Gastrocnemius medialis (tissue), 4 donors: ENCODE measurements at places on chromosomes 16 and 17.
A peak's percentile ranks its signal among the peaks of the same experiment; 100 is the strongest.

DNA sequence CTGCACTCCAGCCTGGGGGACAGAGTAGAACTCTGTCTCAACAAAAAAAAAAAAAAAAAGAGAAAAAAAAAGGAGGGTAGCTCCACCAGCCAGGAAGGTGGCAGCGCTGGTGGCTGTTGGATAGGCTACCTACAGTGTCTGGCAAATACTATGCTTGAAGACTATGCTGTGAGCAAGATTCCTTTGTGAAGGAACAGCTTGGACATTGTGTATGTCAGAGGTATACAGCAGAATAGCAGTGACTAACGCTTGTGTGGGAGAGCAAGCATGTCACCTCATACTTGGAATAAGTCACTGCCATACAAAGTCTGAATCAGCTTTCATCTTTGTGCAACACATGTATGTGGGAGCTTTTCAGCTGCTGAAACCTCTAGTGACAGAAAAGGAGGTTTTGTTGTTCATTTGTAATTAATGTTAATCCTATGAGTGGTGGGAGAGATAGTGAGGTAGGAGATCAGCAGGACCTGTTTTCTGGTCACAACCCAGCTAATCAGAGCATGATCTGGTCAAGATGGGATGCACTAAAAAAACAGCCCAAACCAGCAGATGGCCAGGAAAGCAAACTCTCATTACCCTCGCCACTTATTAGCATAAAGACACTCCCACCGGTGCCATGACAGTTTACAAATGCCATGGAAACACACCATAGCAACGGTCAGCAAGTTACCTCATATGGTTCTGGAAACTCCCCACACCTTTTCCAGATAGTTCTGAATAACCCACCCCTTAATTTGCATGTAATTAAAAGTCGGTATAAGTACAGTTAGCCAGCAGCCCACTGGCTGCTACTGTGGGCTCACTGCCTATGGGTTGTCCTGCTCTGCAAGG is 6.8 kb upstream of the ITGAD start:
- DNase-seq = no peak

- DNase-seq = no peak
These were observed at the start of gene CCDC102A for GRCh38 chr16:57536306-57537193. TSS of gene CCDC102A (minus strand) at chr16:57536571. CDS start at chr16:57529177, 7,394 bp downstream.

DNA sequence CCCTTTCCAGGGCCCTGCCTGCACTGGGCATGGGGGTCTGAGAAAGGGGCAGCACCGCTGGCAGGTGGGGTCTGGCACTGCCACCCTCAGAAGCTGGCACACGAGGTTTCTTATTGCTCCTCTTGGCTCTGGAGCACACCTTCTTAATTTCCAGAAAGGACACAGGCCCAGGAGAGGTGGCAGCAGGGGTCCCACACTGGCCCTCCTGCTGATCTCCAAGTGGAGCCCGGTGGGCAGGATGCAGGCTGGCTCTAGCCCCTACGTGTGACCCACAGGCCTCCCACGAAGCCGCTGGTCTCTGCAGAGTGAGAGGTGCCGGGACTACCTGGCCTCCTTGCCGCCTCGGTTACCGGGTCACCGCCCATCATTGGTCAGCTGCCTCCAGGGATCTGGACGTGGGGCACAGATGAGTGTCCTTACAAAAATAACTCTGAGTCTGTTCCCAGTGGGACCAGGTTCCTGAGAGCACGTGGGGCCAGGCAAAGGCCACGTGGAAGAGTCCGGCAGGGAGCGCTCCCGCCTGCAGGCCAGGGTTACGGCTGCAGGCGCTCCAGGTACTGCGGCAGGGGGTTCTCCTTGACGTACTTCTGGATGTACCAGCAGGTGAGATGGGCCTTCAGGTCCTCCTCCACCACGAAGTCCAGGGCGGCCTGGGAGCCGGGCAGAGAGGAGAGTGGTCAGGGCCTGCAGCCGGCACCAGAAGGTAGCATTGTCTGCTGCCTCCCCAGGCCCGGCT is 10.3 kb downstream of the NATD1 start:
- DNase-seq = peak; percentile 91

GRCh38 chr17:8481089-8481488 is 45.4 kb downstream of the NDEL1 start:
- no peak for DNase-seq

GRCh38 chr16:84687715-84688114 is 12.1 kb upstream of the USP10 start:
- DNase-seq = no peak

GRCh38 chr16:67685388-67686112 is 18.9 kb downstream of the C16orf86 start:
- no peak for DNase-seq

DNA sequence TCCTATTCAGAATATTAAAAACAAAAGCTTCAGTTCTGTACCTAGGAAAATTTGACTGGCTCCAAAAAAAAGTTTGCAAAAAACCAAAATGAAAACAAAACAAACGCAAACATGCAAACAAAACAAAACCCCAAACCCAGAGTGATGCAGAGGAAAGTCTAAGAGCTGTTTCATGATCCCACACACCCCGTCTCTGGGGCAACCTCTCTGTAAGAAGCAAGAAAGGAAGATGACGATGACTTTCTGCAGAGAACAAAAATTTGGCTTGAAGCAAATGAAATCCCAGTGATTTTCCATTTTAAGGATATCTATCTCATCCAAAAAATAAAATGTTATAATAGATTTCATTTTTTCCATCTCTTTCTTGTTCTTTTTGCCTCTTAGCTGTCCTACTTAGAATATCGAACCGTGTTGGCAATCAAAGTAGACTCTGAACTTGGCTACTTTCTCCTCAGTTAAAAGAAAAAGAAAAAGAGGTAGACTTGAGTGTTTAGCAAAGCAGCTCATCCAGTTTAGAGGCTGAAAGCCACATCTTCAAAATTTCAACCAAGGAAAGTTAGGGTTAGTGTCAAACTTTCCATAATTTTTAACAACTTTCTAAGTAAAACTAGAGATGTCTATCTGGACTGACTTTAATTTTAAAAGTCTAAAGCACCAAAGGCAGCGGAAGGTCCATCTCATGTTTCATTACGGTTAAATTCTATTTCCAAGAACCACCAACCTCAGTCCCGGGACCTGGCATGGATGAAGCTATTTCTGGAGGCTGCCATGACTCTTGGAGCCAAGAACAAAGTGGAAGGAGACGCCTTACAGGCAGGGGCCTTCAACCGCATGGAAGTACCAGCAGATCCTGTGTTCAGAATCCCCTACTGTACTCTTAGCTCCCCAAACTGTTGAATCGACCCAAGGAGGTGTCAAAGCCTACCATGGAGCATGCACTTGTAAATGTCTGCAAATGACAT is 180.8 kb downstream of the XYLT1 start:
- DNase-seq = peak; percentile 35

GRCh38 chr17:4900231-4901107 is 1.1 kb downstream of the C17orf107 start:
- no peak for DNase-seq

- no peak for DNase-seq
These were observed 2277.7 kb downstream of the TP53TG3F start for GRCh38 chr16:35737076-35737475.
